ENCODE measurements at places on chromosomes 7 and 10.

- no peak for DNase-seq
These were observed 110.1 kb downstream of the JAZF1 start for GRCh38 chr7:28070297-28071055.

- no peak for DNase-seq
These were observed 192.3 kb upstream of the PRSS58 start for GRCh38 chr7:142450206-142450605.

DNA sequence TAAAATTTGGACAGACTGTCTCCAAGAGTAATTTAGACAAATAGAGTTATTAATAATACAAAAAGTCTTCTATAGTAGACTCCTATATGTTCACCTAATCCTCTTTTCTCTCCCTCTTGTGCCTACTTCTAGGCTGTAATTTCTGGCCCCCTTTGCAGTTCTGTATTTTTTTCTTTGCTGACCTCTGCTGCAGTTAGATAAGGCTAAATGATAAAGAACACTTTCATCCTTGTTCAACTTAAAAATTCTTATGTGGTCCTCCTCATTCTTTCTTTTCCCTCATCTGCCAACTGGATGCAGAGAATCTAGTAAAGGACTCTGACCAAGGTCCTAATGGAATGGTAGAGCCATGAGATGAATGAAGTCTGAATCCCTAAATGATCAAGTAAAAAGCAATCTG lies 20.1 kb downstream of the GLCCI1 start:
- no peak for DNase-seq

DNA sequence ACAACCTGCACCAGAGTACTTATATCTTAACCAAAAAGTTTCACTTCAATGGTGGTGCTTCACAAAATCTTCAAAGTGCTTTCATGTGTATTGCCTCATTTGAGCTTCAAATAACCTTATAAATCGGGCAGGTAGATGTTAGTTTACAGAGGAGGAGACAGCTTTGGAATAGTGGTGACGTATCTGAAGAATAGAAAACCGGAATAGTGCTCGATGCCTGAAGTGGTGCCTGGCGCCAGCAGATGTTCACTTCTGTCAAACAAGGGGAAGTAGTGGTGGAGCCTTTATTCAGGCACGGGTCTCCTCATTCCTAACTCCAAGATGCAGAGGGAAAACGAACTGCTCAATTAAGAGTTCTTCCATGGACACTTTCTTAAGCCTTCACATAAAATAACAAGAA lies 58.1 kb downstream of the NHLRC2 start:
- no peak for DNase-seq

- DNase-seq = no peak
These were observed 200.9 kb downstream of the CREB5 start for GRCh38 chr7:28613262-28613661.

Measured in posterior vena cava (tissue), 2 donors.